ENCODE measurements at places on chromosomes 6 and 20.

- DNase-seq: no peak
Measured at GRCh38 chr20:41357424-41358163, 9.0 kb downstream of the EMILIN3 start.

DNA sequence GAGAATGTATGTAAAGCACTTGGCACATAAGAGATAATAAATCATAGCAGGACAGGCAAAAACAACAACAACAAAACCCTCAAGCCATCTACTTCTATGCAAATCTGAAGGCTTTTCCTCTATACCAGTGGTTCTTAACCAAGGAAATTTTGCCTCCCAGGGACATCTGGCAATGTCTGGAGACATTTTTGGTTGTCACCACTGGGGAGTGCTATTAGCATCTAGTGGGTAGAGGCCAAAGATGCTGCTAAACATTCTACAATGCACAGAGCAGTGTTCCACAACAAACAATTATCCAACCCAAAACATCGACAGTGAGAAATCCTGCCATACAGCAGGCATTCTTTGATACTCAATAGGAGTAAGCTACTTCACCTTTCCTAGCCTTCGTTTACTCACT lies 28.2 kb downstream of the NDRG3 start:
- DNase-seq: no peak

- DNase-seq: peak; percentile 39
Measured at GRCh38 chr6:149140137-149140909, 177.2 kb upstream of the TAB2 start.

DNA sequence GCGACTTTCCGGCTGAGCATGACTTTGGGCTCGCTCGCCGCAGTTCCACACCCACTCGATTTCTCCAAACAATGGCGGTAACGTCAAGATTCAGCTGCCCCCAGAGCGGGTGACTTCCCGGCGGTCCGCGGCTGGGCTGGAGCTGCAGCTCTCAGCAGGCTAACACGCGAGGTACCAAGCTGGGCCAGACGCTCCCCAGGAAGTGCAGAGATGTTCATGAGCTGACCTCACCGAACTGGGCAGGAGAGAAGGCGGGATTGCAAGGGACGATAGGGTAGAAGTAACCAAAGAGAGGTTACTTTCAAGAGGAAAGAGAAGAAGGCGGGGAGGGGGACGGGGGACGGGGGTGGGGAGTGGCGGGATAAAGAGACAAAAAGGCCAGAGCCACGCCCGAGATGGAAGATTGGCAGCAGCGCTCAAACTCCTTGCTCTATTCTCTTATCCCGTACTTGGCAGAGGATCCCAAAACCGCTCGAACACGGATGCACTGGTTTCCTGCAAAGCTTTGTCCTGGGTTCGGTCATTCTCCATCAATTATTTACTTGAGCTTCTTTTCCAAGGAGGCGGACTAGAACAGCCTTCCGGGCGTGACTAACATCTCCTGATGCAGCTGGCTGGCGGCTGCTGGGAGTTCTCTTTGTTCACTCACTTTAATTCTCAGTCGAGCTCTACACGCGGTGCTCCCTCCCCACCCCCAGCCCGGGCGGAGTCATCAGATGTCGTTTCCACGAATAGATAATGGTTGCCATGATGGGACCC lies at the start of gene MTCL3:
TSS of gene MTCL3 (minus strand) at position 626 of the 759 bp plus-strand sequence.
- peak; percentile 40 for DNase-seq

DNA sequence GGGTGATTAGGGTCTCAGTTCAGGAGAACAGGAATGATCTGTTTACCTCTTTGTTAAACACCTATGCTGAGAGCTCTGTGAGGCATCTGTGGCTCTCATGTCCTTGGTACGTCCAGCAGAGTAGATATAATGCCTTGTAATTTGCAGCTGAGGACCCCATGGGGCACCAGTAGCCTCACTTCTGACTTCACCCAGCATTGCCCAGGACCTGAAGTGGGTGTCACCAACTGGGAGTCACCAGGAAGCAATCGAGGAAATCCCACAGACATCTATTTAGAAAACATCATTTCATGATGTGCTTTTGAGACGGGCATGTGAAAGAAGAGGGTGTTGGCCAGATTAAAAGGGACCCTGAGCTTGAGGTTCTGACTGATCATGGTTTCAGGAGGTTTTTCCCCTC lies 8.8 kb downstream of the EDN3 start:
- no peak for DNase-seq

DNA sequence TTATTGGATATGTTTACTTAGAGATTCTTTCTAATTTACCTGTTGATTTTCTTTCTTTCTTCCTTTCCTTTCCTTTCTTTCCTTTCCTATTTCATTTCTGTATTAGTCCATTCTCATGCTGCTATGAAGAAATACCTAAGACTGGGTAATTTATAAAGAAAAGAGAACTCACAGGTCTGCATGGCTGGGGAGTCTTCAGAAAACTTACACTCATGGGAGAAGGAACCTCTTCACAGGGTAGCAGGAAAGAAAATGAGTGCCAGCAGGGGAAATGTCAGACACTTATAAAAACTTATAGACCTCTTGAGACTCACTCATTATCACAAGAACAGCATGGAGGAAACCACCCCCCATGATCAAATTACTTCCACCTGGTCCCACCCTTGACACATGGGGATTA lies 40.8 kb downstream of the HDAC2 start:
- no peak for DNase-seq

- DNase-seq: peak; percentile 11
Measured at GRCh38 chr6:116371120-116371917, 572 bp downstream of the DSE start.

DNA sequence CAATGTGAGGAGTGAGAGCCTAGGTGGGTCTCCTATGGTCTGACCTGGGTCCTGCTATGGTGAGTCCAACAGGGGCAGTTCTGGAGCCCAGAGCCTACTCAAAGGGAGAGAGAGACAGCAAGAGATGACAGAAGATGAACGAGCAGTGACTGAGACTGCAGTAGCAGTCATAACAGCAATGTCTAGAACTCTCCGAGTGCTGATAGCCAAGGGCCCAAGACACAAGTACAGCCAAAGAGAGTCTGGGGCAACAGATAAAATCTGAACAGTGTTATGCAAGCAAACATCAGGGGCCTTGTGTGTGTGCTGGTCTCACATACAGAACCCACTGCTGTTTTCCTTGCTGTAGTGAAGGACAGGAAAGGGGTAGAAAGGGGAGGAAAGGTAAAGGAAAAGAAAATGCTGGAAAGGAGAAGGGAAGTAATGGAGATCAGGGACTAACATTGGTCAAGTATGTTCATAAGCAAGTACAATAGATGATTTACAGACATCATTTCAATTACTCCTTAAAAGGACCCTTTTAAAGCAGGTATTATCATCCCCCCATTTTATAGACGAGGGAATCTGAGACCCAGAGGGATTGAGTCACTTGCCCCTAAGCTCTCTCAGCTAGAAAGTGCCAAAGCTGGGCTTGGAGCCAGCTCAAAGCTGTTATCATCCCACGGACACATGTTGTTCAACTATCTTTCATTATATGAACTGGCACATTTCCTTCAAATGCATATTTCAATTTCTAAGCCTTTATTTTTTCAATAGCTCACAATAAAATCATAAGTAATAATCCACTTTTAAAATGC lies 182.3 kb upstream of the RAB32 start:
- no peak for DNase-seq

- DNase-seq: peak; percentile 47
Measured at GRCh38 chr20:62501801-62502495, 26.2 kb upstream of the GATA5 start.

GRCh38 chr6:141829566-141830360 lies 303.0 kb upstream of the GJE1 start:
- DNase-seq: no peak

DNA sequence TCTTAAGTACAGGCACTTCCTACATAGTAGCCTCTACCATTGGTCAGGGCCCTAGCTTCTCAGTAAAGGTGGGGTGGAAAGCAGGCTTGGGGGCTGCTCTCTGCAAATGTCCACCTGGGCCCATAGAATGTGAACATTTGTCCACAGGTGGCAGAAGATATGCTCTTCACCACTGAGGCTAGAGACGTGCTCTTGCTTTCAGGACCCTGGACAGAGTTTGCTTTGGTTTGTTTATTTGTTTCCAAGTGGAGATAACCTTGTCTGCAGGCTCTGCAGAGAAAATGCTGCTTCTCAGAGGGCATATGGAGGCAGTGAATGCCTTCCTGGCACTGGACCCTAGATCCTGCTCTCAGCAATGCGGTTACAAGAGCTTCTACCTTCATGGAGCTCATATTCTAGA lies 129.0 kb downstream of the F13A1 start:
- no peak for DNase-seq

DNA sequence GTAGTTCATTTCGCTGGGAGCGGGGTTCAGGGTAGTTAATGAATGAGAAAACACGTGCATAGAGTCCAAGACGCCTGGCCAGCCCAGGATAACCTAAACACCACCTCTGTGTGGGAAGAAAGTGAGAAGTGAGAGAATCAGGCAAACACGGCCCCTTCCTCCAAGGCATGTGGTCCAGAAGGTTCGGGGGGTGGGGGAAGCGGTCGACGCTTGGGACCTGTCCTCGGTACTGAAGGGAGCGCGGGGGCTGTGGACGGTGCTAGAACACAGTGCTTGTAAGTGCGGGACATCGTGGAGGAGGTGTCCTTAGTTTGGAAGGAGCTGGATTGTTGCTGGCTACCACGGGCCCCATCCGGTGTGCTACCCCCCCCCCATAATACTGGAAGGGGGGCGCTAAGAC lies 1.7 kb upstream of the VSTM2L start:
- DNase-seq: no peak

DNA sequence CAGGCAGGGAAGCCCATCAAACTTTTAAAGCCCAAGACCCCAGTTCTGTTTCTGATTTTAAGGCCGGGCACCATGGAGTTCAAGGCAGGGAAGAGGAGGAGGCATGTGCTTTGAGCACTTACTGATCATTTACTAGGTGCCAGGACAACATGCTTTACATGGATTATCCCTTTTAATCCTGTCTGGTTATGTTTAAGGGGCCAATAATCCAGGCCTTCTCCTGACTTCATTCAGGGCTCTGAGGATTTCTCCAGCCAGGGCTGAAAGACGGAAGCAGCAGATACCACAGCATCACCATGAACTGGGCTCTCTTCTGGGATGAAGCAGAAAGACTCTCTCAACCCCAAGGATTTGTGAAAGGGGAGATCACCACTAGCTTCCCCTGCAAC lies 4.1 kb downstream of the CCND3 start:
- no peak for DNase-seq

GRCh38 chr20:58081846-58082245 lies 146.6 kb downstream of the ANKRD60 start:
- no peak for DNase-seq

GRCh38 chr6:36320475-36320874 lies 16.2 kb downstream of the BNIP5 start:
- DNase-seq: no peak

DNA sequence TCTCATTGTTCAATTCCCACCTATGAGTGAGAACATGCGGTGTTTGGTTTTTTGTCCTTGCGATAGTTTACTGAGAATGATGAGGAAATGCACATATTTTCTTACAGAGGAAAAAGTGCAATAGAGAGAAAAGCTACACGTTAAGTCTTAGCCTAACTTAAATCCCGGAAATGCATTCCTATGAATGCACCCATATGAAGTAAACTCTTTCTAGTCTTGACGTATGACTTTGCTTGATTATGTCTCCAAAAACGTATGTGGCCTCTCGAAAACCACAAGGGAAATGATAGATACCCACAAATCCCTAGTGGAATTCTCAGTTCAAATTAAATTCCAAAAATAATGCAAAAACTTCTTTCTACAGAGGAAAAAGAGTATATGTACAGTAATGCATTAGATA lies 90.7 kb upstream of the SASH1 start:
- no peak for DNase-seq

DNA sequence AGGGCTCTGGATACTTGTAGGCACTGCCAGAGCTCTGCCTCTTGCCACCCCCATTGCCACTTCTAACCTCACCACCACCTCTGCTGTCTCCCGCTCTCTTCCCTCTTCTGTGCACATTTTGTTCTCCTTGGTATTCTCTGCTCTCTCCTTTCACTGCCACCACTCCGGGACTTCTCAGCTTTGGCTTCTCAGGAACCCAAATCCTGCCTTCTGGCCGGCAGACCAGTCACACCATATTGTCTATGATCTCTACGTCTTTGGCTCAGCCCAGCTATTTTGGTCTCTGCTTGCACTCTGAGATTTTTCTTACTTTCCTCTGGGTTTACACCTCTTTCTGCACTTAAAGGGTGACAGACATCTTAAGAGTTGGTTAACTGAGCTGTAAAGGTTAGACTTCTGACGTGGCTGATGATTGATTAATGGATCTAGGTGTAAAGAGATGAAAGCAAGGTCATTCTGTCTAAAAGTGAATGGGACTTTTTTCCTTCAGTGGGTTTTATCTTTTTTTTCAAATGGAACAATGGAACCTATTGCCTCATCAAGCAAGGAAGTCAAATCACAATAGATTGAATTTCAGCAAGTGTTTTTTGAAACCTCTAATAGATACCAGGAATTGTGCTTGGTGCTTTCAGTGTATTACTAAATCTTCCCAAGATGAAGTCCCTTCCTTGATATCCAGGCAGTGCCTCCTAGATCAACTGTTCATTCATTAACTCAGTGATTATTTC lies 13.8 kb downstream of the MMP24 start:
- DNase-seq: no peak

- DNase-seq: no peak
Measured at GRCh38 chr6:14709066-14709670, 536.7 kb upstream of the JARID2 start.

DNA sequence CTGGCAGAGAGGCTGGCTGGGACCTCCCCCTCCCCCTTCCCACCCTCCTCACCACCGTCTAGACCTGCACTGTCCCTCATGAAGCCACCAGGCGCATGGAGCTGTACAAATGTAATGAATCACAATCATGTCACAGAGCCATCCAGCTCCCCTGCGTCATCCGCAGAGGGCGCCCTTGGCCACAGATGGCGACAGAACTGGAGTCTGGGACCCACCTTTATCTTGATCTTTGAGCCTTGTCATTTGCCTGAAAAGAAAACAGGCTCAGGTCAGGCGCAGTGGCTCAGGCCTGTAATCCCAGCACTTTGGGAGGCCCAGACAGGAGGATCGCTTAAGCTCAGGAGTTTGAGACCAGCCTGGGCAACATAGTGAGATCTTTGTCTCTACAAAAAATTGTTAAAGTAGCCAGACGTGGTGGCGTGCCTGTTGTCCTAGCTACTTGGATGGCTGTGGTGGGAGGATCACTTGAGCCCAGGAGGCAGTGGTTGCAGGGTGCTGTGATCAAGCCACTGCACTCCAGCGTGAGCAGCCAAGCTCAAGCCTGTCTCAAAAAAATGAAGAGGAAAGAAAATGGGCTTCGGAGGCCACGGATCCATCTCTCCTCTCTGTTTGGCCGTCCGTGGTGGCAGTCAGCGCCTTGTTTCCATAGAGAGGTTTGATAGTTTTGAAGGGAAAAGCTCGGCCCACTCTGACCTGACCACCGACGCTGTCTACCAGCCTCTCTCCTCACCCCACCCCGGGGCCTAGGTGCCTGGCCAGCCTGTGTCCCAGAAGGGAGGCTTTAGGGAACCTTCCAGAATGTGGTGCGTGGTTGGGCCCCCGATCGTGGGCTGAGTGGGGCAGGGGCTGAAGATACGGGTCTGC lies 6.2 kb downstream of the COL9A3 start:
- peak; percentile 39 for DNase-seq

DNA sequence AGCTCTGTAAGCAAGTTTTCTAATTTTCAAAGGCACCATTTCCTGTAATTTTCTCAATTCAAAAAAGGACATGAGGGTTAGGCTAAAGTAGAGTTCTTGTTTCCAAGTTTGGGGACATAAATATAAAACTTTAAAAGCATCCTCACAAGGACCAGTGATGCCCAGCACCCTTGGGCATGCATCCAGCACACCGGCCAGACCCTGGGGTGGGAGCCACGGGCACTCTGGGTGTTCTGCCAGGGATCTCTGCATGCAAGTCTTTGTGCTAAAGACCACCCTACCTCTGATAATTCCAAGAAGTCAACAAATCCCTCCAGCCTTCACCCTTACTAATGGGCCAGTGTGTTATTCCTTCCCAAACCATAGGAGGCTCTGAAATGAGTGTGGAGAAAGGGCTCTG lies 46.5 kb downstream of the PLCG1 start:
- no peak for DNase-seq

All from stimulated activated CD4-positive, alpha-beta T cell treated with anti-CD3 and anti-CD28 coated beads, Interleukin-4, amount 100 ng/mL, for 48 hours (primary cell).